Left forelimb (tissue), 1 donor: ENCODE measurements at places on chromosomes 5 and 9.

DNA sequence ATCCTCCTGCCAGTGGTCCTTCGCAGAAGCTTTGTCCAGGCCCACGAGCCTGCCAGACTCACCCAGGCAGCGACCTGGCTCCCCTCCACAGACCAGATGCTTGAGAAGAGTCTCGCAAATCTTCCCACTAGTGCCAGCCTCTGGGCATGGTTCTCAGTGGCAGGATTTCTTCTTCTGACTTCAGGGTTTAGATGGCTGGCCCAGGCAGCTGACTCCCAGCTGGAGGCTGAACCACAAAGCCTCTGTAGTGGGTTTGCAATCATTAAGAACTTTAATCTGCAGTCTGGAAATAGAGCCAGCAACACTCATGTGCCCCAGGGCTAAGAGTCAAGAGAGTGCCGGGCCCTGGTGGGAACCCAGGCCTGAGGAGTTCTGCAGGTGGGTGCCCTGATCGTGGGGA lies 90.6 kb upstream of the ICE1 start:
- DNase-seq: no peak

DNA sequence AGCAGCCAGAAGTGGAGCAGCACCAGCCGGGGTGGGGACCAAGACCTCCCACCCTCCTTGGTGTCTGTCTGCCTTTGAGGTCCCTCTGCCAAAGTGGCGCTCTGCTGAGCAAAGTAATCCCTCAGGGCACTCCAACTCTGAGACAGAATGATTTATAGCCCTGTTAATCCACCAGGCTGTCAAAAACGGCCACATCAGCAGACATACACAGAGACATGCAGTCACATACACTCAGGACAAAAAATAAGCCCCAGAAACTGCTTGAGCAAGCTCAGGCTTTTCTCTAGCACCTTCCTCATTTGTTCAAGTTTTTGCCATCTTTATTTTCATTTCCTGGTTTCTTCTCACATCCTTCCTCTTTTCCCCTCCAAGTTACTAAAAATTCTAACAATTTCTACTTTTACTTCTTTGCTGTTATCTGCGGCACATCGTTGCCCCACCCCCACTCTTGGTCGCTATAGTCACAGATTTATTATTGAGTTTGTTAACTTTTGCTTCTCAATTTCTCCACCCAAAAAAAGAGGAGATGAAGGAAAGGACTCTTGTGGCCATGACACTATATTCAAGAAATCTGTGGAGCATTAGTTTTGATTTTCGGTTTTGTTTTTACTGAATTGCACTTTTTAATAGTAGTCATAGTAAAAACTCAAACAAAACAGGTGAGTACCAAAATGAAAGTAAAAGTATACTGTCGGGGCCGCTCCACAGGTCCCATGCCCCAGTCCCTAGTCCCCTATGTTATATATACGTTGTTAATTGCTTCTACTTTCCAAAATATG lies 17.4 kb upstream of the ADRB2 start:
- DNase-seq: no peak

GRCh38 chr5:98843481-98843880 lies 70.0 kb downstream of the RGMB start:
- no peak for DNase-seq

DNA sequence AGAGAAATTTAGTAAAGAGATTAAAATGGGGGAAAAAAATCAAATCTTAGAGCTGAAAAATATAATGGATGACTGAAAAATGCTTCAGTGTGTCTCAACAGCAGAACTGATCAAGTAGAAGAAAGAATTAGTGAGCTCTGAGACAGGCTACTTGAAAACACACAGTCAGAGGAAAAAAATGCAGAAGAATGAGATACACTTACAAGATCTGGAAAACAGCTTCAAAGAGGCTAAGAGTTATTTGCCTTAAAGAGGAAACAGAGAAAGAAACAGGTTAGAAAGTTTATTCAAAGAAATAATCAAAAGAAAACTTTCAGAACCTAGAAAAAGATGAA lies 70.5 kb upstream of the OR2K2 start:
- no peak for DNase-seq

DNA sequence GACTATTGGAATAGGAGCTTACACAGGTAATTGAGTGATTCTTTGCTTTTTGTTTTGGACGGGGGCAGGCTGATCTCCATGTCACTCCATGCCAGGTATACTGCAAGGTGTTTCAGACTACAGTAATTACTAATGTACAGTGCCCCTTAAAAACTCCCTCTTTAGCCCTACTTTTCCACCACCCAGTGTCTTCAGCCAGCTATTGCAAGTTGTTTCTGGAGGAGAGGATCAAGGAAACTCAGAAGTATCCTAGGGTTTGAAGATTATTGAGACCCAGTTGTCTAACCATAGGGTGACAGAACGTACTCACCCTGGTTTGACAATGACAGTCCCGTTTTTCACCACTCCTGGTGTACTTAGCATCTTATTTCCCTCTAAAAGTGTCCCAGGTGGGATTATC lies 13.4 kb downstream of the CFAP95 start:
- no peak for DNase-seq

DNA sequence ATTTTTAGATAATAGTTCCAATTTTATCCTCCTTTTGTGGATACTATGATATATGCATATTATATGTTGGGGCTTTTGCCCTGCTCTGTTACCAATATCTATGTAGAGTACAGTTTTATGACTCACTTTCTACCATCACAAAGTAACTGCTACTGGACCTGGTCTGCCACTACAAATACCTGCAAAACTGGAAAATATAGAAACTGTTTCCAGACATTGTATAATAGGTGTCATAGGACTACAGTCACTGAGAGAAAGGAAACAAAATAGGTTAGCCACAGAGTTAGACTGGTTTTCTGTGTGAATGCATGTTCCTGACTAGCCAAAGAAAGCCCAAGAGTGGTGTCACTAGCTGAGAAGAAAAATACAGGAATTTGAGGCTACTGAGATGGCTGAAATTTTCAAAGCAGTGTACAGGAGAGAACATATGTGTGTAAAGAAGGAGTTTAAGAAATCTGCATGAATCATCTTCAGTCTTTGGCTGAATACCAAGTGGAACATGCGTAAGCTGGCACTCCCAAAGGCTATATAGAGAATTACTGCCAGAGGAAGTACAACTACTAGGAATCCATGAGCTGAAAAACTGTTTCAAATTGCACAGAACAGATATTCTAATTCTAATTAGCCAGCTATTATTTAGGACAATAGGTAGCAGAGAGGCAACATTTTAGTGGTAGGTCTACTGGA lies 29.0 kb upstream of the FAM174A start:
- no peak for DNase-seq

- DNase-seq: no peak
Measured at GRCh38 chr5:159655757-159656409, 260.4 kb upstream of the ADRA1B start.

DNA sequence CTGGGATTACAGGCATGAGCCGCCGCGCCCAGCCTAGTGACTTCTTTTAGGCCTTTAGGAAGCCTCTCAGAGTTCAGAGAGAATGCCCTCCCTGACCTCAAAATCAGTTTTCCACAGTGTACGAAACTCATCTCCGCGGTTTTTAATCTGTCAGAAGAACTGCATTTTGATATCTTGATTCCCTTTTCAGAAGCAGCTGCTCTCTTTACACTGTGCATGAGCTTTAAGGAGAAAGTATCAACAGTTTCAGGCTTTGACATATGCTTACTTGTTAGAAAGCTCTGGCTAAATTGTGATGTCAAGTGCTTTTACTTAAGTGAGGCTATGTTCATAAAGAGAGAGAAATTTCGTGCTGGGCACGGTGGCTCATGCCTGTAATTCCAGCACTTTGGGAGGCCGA lies 74.6 kb downstream of the USP20 start:
- DNase-seq: no peak

DNA sequence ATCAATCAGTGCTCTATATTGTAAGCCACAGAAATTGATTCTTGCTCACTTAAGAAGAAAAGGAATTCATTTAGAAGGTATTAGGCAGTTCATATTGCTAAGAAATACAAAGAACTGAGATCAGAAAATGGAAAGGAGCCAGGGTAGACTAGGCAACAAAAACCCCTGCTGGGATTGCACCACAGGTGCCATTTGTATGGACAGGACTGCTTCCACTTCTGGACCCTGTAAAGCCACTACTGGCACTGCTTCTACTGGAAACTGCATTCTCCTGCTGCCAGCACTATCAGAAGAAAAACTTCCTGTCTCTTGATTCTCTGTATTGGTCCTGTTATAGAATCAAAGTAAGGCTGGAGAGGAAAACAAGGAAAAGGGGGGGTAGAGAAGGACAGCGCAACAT lies 45.9 kb downstream of the CERT1 start:
- DNase-seq: no peak

DNA sequence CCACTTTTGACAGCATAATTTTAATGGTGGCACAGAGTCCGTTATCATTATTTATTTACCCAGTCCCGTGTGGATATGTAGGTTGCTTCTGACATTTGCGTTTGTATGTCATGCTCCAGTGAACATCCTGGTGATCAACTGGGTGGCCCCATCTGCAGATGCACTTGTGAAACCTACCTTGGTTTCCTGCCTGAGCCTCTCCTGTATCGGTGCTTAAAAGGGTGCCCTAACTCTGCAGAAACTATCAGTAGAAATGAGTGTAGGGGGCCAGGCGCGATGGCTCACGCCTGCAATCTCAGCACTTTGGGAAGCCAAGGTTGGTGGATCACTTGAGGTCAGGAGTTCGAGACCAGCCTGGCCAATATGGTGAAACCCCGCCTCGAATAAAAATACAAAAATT lies 92.1 kb upstream of the IER5L start:
- DNase-seq: no peak

DNA sequence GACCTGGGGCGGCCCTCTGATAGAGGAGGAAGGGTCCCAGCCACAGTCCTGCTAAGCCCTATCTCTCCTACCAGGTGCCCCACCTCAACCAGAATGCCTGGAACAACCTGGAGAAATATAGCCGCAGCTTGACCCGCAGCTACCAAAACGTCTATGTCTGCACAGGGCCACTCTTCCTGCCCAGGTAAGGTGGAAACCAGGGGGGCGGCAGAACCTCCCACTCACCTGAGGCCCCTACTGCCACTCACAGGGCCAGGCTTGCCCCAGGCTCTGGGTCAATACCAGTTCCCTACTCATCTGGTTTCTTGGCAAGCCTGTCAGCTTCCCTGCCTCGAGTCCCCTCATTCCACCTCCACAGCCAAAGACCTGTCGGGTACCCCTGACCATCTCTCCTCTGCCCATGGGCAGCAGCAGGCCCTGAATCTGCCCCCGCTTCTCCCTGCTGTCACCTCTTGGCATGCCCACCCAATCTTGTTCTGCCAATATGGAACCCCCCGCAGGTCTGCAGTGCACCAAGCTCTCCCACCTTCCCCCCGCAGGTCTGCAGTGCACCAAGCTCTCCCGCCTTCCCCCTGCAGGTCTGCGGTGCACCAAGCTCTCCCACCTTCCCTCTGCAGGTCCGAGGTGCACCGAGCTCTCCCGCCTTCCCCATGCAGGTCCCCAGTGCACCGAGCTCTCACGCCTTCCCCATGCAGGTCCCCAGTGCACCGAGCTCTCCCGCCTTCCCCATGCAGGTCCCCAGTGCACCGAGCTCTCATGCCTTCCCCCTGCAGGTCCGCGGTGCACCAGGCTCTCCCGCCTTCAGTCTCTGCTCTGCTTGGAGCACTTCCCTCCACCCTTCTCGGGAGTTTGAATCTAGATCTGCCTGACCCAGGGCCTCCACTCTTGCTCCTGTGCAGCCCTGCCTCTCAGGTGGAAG lies 2.6 kb downstream of the ENDOG start:
- DNase-seq: no peak

DNA sequence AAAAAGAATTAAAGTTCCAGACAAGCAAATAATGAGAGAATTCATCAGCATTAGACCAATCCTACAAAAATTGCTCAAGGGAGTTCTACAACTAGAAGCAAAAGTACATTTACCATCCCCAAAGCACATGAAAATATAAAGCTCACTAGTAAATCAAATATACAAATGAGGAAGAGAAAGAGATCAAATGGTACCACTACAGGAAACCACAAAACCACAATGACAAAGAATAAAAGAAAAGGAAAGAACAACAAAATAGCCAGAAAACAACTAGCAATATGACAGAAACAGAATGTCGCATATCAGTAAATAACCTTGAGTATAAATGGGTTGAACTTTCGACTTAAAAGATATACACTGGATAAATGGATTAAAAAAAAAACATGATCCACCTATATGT lies 739.0 kb downstream of the DTWD2 start:
- no peak for DNase-seq

- no peak for DNase-seq
Measured at GRCh38 chr9:128983536-128983935, 36.0 kb downstream of the NUP188 start.

DNA sequence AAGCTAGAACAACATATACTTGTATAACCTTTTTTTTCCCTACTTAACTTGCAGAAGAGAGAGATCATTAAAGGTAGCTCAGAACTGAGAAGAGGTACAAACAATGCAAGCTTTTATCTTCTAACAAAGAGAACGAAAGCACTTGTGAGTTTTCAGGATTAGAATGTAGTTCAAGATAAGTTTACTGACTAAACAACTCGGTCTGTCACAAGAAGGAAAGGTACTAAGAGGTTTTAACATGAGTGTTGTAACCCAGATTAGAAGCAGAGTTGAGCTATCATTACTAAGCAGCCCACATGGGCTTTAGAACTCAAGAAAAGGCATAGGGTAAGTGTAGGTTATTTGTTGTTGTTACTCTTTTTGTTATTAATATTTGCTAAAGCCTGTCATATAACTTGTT lies 25.2 kb downstream of the GIN1 start:
- no peak for DNase-seq

DNA sequence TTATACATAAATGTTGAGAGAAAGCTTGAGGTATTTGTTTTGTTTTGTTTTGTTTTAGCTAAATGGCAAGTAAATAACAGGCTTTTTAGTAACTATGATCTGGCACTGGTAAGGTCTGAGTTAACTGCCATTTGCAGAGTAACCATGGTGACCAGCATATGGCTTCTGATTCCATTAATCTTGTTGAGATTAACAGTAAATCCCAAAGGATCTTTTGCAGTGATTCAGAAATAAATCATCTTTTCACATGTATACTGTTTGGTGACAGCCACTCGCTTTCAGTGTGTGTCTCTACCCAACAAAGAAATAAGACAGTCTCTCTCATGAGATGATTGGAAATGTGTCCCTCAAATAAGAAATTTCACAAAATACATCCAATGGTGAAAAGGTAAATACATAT lies 235.6 kb downstream of the RAB3C start:
- DNase-seq: no peak

GRCh38 chr9:79028101-79028500 lies 543.7 kb upstream of the TLE4 start:
- no peak for DNase-seq
